Activated CD4-positive, alpha-beta T cell treated with anti-CD3 and anti-CD28 coated beads, Interleukin-2, amount 50 U/mL, for 24 hours (primary cell): ENCODE measurements at places on chromosomes 13 and 19.

GRCh38 chr19:11324079-11324661 is 15.3 kb downstream of the RAB3D start:
- DNase-seq, result no peak

DNA sequence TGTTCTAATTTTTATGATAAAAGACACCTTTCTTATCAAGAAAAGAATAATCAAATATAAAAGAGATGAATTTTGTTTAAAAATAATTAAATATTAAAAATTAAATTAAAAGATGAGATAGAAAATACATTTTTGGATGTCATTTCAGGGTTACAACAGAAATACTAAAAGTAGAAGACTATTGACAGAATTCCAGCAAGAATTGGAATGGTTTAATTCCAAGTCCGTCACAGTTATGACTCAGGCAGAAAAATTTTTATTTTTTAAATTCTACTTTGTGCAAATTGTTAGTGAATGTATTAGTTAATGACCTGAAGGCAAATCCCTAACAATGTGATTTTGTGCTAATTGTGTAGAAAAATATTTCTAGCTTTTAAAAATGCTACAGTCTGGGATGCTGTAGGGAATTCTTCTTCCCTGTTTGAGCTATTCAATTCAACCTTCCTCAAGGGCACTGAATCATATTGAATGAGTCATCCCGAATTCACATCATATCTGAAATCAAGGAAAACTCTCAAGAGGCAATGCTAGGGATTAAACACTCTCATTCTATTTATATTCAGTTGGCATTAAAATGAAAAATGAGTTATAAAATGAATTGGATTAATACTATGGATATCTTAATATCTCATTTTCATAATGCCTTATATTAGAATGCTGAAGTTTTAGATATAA is 633.5 kb upstream of the ATXN8OS start:
- no peak for DNase-seq

DNA sequence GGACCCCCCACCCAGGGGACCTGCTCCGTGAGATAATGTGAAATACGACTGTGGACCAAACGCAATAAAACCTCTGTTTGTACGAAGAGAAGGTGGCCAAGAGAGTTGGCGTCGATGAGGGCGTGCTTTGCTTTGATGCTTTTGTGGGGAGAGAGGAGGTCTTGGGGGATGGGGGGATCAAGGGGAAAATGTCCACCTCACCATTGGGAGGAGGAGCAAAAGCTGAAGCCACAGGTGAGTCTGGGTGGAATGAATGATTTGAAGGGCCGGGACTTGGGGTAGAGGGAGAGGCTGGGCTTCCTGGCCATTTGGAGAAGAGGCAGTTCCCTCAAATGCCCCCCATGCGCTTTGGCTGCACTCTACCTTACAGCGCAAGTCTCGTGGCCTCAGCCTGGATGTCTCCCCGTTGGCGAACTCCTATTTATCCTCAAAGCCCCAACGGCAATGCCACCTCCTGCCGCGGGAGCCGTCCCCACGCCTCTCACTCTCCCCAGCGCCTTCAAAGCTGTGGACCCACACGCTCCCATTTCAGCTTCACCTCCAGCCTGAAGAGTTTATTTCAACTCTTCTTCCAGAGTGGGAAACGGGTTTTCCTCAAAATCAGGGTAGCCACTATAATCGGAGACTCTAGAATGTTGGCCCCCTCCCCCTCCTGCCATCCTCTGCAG is 795 bp upstream of the ABCA7 start:
- DNase-seq, result no peak

DNA sequence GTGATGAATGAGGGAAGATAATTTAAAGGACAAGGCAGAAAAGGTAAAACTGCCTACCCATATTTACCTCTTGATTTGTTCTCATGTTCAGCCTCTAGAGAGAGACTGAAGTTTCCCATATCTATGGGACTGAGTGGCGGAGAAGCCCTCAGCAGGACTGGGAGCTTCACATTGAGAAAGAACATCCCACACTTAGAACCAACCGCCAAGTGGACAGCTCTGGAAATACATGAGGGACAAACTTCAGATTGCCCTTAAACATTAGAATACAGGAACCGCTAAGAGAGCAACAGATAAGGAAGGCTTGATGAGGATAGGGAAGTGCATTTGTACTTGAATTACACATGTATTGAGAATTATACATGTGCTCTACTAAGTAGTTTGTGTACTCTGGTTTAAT is 316.0 kb upstream of the MIR17HG start:
- DNase-seq, result no peak

DNA sequence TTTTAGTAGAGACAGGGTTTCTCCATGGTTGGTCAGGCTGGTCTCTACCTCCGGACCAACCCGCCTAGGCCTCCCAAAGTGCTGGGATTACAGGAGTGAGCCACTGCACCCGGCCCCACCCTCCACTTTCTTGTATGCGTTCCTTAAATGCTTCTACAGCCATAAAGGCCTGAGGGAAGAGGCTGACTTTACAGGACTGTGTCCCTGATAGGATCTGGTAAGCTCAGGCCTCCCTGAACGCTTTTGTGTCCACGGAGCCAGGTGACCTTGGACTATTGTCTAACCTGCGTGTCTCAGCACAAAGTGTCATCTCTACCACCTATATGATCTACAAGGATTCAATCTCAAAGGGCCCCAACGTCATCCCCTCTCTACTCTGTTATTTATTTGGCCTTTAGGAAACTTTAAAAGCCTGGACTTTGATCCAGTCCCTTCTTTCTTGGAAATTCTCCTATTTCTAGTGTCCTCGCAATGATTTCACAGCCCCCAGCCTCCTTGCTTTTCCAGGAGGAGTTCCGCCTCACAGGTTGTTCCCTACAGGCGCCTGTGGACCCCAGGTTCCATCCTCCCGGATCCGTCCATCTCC is 701 bp downstream of the ZNF552 start:
- DNase-seq, result no peak

DNA sequence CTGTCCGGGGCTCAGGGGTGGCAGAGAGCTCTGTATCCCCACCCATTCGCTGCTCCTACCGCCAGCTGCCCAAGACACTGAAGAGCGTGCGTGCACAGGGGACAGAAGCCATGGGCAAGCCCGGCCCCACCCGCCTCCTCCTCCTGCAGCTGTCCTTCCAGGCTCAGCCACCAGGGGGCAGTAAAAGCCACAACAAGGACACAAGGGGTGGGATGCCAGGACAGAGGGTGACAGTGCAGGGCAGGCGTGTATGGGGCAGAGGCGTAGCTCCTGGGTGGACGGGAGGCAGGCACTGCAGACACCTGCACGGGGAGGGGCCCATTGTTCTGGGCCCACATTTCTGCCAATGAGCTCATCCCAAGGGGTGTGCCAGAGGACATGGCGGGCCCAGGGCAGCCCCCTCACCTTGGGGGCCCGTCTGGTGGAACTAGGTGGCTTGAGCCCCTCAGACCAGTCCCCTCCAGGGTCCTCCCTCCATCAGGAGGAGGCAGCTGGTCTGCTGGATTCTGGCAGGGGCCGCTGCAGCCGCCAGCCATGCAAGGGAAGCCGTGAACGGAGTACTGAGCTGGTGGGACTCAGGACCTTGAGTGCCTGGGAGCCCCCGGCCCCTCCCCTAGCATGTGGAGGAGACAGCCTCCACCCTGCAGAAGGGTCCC is 61.2 kb downstream of the MLLT1 start:
- peak; percentile 80 for DNase-seq

- no peak for DNase-seq
Observed at GRCh38 chr19:39738814-39739213, 985 bp upstream of the CLC start.

- no peak for DNase-seq
Observed at GRCh38 chr13:80921541-80921940, 580.6 kb upstream of the SPRY2 start.

DNA sequence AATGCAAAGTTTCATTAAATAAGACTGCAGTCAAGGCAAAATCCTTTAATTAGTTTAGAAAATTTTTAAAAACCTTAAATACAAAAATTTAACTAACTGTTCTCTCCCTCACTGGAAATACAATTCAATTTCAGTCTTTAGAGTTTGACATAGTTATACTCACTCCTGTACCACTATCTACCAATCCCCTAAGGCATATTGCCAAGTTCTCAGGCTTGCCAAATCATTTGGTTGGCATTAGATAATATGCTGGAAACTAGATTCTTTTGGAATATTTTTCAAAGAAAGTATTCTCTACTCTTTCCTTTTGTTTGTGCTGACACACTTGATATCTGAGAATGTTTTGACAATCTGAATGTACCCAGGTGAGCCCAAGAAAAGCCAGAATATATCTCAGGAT is 77.2 kb downstream of the TSC22D1 start:
- DNase-seq, result no peak

DNA sequence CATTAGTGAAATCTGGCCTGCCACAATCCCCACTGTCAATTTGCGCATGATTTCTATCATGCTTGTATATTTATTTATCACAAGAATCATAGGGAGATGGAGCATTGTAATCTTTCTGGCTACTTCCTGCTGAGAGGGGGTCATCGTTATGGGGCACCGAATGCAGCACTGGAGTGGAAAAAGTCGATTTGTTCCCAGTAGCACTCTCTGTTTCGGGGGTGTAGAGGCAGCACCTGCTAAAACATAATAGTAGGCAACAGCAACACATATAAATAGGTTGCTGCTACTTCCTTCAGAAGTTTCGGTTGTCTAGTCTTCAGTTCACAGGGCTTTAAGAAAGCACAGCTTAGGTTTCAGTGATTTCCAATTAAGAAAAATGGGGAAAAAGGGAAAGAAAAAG is 23.4 kb upstream of the CEACAM21 start:
- no peak for DNase-seq

DNA sequence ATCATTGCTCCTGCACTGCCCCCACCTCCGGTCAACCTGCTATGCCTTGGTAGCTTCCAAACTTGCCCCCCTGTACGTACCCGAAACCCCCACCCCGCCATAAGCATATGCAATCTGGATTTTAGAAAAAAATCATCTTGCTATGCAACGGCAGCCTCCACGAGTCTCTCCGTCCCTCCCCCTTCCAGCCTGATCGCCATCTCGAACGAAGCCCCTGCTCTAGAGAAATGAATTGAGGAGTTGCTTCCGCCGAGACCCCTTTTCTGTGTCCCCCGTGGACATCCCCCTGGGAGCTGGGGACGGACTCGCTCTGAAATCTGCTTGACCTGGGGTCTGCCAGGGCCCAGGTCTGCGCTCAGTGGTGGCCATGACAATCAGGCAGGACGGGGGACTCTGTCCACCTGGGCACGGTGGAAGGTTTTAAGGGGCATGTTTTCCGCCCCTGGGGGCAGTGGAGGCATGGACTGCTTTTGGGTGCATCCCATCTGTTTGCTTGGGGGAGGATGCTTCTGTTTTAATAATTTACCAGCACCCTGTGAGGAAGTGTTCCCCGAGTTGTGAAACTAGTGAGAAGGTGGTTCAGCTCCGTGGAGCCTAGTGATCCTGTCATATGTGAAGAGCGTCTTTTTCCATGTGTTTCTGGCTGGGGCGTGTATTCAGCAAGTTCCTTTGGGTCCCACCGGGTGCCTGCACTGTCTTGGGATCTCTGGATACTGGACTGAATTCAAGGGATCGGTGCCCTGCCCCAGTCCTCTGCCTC is 1.0 kb downstream of the KDM4B start:
- DNase-seq, result no peak

DNA sequence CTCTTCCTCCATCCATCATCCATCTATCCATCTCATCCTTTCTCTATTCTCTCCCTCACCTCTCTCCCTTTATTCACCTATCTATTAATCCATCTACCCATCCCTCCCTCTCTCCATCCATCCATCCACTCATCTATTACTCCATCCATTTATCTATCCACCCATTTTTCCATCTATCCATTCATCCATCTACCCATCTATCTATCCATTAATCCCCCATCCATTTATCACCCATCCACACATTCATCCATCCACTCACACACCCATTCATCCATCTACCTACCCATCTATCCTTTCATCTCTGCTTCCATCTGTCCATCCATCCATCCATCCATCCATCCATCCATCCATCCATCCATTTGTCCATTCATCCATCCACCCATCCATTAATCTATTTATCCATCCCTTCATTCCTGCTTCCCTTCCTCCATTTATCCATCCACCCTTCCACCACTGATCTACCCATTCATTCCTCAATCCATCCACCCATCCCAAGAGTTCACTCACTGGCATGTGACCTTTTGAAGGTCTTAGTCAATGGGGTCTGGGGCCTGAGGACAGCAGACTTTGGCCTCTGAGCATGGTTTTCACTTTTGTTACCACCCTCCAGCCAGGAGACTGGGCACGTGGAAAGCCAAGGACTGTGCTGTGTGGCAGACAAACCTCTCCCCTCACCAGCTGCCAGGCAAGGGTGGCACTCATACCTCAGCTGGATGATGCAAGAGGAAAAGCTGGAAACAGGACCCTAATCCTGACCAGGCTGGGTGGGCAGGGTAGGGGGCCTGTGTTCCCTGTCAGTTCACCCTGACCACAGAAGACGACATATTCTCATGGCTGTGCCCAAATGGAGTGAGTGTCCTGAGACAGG is 126.7 kb downstream of the URI1 start:
- DNase-seq, result no peak

DNA sequence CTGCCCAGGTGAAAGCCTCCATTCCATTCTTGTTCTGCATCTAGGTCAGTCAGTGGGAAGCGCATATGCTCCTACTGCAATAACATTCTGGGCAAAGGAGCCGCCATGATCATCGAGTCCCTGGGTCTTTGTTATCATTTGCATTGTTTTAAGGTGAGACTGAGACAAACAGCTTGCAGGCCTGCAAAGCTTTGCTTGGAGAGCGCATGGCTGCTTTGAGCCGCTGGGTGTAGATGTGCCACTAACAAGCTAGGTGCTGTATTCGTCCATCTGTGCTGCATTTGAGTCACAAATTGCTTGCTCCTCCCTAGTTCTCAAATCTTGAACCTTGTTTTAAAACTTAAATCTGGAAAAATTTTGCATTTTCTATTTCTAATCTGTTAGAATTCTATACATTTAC is 219.1 kb downstream of the LMO7 start:
- DNase-seq, result no peak

GRCh38 chr13:88068975-88069374 is 397.8 kb downstream of the SLITRK5 start:
- DNase-seq, result no peak

DNA sequence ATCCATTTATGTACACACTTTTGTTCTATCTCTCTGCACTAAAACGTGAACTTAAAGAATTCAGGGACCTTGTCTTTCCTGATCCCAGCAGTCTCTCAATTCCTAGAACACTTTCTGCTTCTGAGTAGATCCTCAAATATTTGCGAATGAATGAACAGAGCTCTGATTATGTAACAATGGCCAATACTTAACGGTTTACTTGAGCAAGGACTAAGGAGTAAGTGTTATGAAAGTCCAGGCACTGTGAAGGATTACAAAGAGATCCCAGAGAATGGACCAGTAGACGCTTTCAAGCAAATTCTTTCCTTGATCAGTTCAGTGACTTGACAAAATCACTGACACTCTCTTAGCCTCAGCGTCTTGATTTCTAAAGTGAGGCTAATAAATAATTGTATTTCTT is 514.5 kb upstream of the KLHL1 start:
- DNase-seq, result no peak

DNA sequence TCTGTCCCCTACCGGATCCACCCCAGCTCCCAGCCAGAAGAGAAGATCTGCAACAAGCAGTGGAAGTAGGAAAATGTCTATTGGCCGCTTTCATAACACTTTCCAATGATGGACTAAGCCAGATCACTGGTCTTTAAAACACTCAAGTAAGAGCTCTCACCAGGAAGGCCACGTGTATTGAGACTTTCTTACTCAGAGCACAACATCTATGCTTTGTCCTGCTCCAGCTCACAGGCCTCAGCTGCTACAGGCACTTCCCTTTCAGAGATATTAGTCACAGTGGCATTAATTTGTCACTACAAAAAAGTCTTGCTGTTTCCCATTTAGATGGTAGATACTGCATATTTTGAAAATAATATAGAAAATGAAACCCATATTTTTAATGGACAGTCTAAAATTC is 164.2 kb downstream of the ABCC4 start:
- DNase-seq, result no peak
